Activated T-cell treated with anti-CD3 and anti-CD28 coated beads for 4 hours (primary cell): ENCODE measurements at places on chromosomes 7 and 10.

DNA sequence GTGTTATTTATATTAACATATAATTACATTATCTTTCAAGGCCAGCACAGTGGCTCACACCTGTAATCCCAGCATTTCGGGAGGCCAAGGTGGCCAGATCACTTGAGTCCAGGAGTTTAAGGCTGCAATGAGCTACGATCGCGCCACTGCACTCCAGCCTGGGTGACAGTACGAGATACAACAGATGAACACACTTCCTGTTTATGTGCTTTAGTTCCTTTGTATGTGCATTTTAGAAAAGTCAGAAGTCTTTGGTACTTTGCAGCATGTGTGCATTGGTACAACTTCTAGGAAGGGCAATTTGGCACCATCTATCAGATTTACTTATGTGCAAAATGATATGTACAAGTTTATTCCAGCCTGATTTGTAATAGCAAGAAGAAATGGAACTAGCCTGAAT, 13.3 kb downstream of the SLC35G1 start:
- DNase-seq, result no peak

DNA sequence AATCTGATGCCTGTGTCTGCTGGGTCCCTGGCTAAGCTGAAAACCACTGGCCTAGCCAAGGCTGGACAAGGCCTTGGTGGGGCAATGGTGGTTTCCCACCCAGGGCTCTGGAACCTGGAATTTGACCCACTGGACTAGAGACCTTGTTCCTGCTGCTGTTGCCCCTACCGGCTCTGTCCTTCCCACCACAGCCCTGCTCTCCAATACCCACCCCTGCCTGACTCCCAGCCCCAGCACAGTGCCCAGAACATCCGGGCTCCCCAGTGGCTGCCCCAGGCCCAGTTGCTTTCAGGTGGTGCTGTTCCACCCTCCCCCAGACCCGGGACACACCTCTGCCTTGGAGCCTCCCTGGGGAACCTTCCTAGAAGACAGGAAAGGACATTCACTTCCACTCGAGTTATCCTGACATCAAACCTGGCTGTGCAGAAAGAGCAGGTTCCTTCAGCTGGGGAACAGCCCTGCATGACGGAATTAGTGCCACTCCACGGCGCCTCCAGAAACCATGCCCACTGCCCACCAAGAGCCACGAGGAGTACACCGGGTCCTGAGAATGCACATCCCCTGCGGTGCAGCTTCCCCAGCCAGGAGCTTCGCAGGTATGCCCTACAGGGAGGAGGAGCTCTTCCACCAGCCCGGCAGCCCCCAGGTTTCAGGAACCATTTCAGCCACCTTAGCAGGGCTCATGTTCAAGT, 152.8 kb downstream of the OAT start:
- no peak for DNase-seq

- DNase-seq, result no peak
Observed at GRCh38 chr7:67392596-67393438, 396.2 kb downstream of the TYW1 start.

DNA sequence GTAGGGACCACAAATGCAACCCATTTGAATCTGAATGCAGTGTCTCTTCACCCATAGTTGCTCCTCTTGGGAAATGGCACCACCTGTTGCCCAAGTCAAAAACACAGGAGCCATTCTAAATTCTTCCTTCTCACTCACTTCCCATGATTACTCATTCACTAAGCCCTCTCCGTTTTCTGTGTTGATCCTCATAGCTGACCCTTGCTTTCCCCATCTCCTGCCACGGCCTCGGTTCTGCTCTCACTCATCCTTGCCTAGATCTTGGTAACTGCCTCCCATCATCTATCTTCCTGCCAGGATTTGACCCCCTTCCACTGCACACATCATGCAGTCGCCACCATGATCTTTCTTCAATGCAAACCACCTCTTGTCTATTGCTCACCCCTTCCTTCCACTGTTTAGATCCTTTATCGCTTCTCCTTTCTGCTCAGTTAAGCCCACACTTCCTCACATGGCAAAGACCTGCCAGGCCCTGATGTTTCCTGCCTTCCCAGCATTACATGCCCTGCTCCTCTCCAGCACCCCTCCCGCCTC, 19.0 kb upstream of the CPN1 start:
- no peak for DNase-seq

GRCh38 chr7:55546814-55547213, 25.5 kb downstream of the VOPP1 start:
- DNase-seq, result peak; percentile 26

DNA sequence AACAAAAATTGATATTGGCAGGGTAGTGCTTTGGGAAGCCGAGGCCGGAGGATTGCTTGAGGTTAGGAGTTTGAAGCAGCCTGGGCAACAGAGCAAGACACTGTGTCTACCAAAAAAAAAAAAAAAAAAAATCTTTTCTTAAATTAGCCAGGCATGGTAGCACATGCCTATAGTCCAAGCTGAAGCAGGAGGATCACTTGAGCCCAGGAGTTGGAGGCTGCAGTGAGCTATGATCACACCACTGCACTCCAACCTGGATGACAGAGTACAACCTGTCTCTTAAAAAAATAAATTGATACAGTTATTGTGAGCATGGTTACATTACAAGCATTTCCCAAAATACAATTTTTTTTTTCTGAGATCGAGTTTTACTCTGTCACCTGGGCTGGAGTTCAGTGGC, 59.4 kb upstream of the SVIL start:
- DNase-seq, result no peak

GRCh38 chr7:138590154-138590553, 111.0 kb downstream of the SVOPL start:
- no peak for DNase-seq

DNA sequence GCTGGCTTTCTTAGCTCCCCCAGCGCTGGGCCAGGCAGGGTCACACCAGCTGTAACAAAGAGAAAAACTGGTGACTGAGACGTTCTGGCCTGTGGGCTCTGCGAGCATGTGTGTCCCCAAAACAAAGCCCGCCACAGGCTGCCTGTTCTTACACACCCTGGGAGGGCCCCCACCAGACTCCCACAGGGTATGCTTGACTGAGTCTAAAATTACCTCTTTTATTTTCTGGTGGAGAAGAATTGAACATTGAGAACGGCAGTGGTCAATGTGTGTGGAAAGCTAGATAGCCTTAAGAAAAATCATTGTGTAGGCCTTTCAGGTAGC, 808 bp downstream of the C10orf71 start:
- no peak for DNase-seq

- no peak for DNase-seq
Observed at GRCh38 chr7:148014001-148014400, 576.6 kb upstream of the C7orf33 start.

DNA sequence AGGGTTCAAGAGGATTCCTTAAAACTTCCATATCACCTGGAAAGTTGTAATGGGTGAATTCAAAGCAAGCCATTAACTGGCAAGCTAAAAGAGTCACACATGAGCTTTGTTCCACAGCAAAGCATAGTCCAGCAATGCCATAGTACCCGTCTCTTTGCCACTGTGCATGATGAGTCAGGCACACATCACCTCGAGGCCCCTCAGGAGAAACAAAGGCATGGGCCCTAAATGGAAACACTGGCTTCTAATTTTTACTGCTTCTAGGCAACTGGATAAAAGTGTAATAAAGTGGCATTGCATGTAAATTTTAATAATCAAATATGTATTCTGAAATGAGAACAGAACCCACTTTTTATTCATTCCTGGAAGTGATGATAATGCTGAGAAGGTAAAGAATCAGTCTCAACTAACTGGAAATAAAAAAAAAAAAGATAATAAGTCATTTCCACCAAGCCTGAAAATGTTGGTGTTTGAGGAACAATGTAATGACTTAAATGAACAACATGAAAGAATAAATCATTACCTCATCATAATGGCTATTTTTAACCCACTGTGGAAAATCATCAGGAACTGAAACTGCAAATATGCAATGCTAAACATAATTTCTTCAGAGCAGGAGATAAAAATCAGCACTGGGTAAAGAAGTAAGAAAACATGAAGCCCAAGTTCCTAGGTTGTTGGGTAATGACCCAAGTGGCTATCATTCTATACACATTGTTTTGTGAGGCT, 104.9 kb downstream of the CDK6 start:
- no peak for DNase-seq

GRCh38 chr7:104723001-104723400, 291.0 kb upstream of the KMT2E start:
- no peak for DNase-seq

GRCh38 chr10:33093362-33093761, 135.3 kb upstream of the ITGB1 start:
- DNase-seq, result no peak

GRCh38 chr10:101779544-101780186, 3.6 kb downstream of the NPM3 start:
- DNase-seq, result peak; percentile 78

DNA sequence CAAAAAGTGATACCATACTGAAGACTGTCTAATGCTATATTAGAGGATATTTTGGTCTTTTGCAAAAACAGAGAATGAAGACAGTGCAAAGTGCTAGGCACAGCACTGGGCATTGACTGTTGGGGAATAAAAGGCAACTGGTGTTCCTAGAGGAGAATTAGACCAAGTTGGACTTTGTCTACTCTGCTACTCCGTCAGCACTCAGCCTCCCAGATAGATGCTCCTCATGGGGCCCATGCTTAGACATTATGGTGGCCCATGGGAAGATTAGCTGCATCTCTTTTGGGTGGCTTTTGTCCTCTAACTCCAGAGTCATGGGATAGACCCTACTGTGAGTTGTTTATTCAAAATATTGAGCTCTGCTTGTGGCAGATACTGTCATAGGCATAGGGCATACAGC, 113.5 kb downstream of the RBM20 start:
- no peak for DNase-seq

DNA sequence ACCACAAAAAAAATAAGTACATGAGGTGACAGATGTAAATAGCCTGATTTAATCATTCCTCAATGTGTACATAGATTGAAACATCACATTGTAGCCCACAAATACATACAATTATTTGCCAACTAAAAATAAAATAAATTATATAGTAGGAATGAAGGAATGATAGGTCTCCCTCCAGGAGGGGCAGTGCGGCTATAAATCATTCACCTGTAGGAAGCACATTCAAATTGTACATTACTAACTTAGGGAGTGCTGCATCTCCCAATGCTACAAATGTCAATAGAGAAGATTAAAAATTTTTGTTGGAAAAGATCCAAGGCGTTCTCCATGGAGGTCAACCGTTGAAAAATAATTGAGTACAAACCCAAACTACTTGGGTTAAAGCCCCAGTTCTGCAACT, 4.2 kb downstream of the KBTBD2 start:
- no peak for DNase-seq

- DNase-seq, result no peak
Observed at GRCh38 chr10:11378835-11379234, 232.6 kb downstream of the USP6NL start.

GRCh38 chr7:106345421-106346166, 60.8 kb upstream of the NAMPT start:
- DNase-seq, result peak; percentile 23

GRCh38 chr10:65611592-65611991, 1314.2 kb upstream of the LRRTM3 start:
- DNase-seq, result no peak

- DNase-seq, result no peak
Observed at GRCh38 chr7:99013266-99014112, 130.4 kb downstream of the SMURF1 start.

DNA sequence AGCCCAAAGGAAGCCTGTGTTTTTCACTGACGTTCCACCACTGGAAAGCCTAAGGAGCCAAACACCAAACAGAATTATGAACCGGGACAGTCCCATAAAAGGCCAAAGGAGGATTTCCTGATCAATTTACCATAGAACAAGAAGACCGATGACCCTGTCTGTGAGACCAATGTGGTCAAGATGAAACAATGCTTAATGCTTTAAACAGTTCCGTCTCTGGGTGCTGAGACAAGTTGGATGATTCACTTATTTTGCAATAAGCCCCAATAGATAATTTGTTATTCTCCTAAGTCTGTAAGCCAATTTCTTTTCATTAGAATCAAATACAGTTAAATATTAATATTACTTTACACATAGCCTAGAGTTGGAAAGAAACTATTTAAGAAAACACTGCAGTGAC, 134.9 kb downstream of the MICU1 start:
- no peak for DNase-seq

- DNase-seq, result no peak
Observed at GRCh38 chr10:6296828-6297251, 94.1 kb downstream of the PFKFB3 start.

DNA sequence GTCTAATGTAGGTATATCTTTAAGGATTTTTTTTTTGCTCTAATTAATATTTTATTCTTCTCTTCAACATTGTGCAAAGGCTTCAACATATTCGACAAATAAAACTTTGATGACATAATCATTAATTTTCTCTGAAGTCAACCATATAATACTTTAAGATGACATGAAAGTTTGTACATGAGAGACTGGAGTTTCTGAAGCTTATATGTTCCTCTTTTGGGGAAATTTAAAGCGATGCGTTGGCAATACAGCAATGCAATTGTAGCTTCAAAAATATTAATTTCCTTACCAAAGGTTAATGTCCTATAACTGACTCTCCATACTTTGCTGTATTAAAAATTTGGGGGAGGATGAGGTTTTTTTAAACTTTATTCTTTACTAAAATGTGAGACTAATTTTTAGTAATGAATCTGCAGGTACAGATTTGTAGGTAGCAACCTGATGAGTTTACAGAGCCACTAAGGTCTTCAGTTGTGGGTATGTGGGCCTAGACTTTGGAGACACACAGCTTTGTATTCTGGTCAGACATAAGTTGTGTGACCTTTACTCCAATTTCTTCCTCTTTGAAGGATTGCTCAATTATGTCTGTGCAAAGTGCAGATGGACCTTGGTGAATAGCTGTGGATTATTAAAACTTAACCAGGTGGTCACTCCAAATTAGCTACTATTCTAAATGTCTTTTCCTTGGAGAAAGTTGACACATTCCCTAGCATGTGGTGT, 18.0 kb upstream of the LIPA start:
- DNase-seq, result no peak
